ENCODE measurements at places on chromosomes 1 and 21.

GRCh38 chr1:10528066-10529014 lies 53.6 kb downstream of the PEX14 start:
- DNase-seq = no peak

- no peak for DNase-seq
These were observed 49.9 kb downstream of the KAZN start for GRCh38 chr1:14648391-14648790.

DNA sequence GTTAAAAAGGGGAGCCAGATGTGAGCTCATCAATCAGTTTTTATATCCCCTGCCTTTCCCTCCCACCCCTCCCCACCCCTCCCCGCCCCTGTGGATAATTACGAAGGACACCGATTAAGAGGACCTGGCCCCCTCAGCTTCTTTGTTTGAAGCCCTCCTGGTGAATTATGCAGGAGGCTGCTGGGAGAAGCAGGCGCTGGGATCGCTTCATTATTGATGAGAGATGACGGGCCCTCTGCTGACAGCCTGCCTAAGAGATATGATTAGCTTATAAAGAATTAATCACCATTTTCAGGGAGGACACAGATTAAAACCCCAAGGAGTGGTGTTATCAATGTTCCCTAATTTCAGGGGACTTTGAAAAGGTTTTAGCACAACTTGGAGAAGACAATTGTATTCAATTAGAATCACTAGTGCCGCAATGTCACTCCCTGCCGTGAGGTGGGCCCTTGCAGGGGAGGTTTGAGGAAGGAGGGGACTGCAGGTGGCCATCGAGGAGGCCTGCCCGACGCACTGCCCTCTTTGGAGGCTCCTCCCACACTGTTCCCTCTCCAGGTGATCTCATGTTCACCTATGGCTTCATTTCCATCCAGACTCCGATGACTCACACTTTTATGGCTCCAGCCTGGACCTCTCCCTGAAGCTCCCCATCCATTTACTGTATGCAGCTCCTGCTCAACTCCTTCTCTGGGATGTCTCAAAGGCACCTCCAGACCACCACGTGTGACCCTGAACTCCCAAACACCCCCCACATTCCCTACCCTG lies 67.0 kb upstream of the KLHDC7A start:
- DNase-seq = no peak

- no peak for DNase-seq
These were observed 20.2 kb downstream of the SKI start for GRCh38 chr1:2248127-2248826.

DNA sequence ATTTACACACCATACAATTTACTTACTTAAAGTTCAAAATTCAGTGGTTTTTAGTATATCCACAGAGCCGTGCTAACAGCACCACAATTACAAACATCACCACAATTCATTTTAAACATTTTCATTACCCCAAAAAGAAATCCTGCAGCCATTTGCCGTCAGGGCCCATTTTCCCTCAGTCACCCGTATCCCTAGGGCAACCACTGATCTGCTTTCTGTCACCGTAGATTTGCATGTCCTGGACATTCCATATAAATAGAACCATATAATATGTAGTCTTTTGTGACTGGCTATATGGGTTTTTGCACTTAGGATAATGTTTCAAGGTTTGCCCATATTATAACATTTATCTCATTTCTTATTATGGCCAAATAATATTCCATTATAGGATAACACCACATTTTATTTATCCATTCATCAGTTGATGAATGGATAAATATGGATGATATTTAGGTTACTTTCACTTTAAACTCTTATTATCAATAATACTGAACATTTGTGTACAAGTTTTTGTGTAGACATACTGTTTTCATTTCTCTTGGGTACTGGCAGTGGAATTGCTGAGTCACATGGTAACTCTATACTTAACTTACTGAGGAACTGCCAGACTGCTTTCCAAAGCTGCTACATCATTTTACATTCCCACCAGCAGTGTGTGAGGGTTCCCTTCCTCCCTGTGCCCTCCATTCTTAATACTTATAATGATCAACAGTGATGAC lies 68.9 kb downstream of the ST3GAL3 start:
- no peak for DNase-seq
